ENCODE measurements at places on chromosomes 4 and X.

DNA sequence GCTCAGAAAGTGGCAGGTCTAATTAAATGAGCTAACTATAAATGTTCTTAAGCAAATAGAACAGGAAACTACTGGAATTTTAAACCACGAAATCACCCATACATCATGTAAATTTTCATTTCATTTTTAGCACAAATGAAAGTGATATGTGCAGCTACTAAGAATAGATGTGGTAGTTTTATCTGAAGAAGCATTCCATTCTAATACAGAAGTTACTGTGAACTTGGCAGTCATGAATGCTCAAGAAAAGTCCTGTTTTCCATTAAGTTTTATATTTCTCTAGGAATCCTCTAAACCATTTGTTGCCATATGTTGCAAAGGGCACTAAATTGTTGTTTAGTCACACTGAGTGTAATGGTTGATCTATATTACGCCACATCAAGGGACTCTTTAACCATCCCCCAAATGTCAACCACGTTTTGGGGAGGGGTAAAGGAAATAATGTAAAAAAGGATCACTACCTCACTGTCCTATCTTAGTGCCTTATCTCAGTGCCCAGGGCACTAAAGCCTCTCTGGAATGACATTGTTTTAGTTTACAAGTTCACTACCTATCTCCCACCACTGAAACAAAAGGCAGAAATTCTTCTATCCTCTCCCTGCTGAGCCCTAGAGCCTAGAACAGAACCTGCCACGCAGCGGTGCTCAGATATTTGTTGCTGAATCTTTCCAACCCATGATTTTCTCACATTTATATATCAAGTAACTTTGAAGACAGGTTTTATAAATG lies 118.0 kb downstream of the SHISA3 start:
- DNase-seq, result no peak

- DNase-seq, result no peak
These were observed 2.6 kb downstream of the SH2D1A start for GRCh38 chrX:124348885-124349453.

GRCh38 chrX:40093586-40093985 lies 4.2 kb downstream of the BCOR start:
- DNase-seq, result no peak

GRCh38 chr4:153447175-153447905 lies 18.8 kb upstream of the TMEM131L start:
- DNase-seq, result no peak

DNA sequence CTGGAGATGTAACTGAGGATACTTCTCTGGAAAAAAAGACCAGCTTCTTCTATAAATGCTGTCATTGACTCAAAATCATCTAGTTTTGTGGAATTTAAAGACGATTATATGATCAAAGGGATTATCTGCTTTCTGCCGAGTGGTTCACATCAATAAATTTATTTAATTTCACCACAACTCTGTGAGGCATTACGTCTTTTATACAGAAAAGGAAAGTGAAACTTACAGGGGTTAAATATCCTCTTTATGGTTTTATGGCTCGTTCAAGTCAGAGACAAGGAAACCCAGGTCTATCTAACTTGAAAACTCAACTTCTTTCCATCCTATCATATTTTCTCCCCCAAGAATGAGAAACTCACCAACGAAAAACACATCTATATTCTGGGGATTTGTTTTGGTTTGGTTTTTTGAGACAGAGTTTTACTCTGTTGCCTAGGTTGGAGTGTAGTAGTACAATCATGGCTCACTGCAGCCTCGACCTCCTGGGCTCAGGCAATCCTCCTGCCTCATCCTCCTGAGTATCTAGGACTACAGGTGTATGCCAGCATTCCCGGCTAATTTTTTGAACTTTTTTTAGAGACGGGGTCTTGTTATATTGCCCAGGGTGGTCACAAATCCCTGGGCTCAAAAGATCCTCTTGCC lies 377.9 kb upstream of the EMCN start:
- no peak for DNase-seq

DNA sequence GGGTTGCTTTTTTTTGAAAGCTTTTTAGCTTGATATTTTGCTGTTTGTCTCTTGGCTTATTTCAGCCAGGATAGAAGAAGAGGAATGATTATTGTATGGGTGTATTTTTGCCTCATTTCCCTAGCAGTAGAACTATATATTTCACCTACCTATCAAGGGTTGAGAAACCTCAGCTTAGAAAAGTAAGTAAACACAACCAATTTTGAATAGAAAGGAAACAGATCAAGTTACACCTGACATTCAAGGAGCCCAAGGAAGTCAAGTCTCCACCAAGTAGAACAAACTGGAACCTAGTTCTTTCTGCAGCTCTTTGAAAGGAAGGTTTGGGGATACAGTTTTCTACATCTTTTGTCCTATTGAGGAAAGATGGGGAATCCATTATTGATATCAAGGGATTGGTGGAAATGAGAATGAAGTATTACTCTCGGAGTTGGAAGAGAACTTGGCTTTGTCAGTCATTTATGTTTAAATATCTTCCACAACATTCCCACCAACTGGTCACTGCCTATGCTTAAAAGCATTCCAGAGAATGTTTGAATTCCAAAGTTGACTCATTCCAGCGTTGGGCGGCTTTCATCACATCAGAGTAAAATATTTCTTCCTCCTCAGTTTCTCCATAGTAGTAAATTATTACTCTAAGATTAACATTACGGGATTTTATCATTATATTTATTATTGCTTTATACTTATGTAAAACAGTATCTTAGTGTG lies 207.8 kb upstream of the CNKSR2 start:
- DNase-seq, result no peak

- DNase-seq, result no peak
These were observed 73.6 kb upstream of the QRFPR start for GRCh38 chr4:121454251-121454979.

DNA sequence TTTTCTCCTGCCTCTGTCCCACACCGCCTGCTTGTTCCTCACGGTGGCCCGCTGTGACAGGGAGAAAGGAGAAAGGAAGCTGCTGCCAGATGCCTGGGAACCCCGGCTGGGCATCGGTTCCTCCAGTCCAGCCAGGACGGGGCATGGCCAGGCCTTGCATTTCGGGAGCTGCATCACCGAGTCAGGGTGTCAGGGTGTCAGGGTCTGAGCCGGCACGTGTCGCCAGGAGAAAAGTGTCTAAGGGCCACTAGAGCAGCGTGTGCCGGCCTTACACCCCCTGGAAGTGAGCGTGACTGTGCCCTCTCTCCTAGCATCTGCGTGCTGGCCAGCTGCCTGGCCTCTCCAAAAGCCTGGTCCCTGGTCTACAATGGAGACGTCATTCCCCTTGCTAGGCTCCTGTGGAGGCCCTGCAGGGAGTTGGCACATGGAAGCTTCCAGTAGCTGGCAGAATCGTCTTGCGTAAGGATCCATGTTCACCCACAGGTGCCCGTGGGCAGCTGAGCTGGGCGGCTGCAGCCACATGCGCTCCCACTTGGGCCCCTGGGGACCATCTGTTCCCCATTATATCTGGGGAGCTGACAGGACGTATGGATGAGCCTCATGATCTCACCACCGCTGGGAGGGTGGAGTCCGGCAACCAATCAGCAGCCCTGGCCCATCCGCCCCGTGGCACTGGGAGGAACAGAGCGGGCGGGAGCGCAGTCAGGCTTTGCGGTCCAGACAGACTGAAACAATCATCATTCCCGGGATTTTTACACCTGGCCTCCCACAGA lies 39.9 kb upstream of the HMX1 start:
- no peak for DNase-seq

DNA sequence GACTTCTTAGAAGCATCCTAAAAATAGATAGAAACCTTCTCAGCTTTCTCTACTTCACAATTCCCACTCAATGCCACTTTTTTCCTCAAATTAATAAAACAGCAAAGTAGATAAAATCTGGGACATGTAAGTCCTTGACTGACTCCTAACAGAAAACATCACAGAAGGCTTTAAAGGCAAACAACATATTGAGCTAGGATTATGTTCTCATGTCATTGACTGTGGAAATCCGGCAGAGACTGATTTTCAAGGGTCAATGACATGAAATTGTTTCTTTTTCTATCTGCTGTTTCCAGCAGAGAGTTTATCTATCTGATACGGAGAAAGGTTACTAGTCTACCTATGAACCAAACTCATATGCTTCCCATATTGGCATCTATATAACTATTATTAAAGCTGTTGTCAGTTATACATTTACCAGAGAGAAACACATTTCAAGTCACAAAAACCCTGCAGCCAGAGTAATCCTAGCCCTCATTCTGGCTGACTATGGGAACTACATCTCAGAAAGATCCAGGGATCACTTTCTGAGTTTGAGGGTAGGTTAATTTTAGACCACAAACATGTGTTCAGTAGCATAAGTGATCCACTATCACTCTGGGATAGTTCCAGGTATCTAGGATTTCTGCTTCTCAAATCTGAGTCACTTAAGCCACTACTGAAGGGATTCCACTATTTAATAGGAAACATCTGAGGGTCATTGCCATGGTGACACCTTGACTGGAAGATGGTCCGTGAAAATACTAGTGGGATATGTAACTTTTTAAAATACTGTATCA lies 147.6 kb downstream of the PPP3CA start:
- DNase-seq, result no peak

DNA sequence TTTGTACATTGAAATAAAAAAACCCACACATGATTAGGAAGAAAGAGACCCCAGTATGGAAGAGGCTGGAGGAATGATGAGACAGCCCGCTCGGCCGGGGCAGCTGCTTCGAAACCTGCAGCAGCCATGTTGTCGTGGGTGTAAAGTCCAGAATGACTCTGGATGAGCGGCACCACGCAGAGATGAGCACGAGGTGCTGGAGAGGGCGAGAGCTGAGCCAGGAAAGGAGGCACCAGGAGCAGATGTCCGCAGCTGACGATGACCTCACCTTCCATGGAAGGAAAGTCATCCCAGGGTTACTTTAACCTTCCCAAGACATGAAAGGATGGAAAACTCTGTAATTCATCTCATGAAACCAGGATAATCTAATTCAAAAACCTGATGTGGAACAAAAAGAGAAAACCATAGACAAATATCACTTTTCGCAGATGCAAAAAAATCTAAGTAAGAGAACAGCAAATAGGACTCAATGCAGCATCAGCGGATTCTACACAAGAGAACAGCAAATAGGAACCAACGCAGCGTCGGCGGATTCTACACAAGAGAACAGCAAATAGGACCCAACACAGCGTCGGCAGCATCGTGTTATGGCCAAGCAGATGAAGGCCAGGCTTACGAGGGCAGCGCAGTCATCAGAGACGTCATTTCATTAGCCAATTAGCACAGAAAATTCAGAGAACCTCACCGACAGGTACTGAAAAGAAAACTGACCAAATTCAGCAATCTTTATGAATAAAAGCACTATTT lies 25.9 kb upstream of the SPON2 start:
- DNase-seq, result no peak

- DNase-seq, result no peak
These were observed 83.8 kb upstream of the STOX2 start for GRCh38 chr4:183821076-183821853.

- DNase-seq, result no peak
These were observed 27.0 kb downstream of the EREG start for GRCh38 chr4:74391890-74392475.

DNA sequence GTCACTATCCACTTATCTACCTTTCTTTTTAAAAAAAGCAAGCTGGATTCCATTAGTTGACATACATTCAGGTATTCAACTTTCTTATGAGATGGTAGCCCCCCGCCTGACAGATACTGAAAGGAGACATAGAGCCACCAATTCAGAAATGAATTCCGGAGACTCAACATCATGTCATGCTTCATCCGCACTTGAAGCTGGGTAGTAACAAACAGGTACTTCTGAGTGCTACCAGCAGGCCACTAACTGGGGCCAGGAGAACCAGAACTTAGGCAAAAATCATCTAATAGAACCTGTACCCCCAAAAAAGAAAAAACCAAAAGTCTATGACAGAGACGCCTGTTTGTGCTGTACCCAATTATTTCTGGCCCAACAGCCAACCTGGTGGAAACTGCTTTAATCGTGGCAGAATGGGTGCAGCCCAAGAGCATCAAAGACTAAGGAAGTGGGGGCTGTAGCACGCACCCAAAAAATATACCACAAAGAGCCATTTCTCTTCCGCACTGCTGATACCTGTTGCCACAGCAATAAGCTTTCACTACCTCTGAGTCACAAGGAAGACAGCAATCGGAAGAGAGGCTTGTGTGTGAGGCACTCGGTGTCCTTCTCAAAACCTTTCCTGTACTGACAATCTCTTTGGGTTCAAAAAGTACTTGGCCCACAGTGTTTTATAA lies 84.8 kb downstream of the AFAP1 start:
- no peak for DNase-seq

GRCh38 chr4:154457471-154457870 lies 34.1 kb downstream of the DCHS2 start:
- peak; percentile 30 for DNase-seq

DNA sequence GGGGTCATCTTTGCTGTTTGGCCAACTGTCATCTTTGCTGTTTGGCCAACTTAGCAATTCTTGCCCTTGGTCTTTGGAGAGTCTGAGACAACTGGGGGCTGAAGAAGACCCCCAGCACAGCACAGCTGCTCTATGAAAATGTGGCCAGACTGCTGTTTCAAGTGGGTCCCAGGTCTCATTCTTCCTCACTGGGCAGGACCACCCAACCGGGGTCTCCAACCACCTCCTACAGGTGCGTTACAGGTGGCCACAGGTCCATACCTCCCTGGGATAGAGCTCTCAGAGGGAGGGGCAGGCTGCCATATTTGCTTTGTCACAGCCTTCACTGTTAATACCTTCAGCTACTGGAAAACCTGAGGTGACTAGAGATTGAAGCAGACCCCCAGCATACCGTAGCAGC lies 82.1 kb upstream of the TCEAL2 start:
- no peak for DNase-seq

DNA sequence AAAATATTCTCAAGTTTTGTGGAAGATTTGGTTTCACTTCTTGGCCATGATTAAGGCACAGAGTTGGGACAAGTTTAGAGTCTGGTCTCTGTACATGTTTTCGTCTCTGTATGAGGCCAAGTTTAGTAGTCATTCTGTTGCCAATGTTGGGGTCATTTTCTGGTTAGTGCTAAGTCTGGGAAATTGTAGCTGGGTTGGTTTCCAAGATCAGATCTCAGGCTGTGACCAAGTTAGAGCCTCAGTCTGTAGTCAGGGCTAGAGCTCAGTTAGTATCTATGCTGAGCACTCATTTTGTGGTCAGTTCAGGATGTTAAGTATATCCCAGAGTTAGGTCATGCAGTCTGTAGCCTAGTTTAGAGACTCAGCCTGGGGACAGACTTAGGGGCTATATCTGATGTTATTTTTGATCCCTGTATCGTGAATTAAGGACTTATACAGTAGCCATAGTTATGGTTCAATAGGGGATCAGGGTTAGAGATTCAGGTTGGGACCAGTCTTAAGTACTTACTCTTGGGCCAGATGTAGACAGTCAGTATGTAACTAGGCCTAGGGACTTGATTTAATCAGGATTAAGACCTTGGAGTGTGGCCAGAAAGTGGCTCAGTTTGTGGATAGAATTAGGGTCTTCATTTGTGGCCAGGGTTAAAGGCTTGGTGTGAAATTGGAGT lies 6.6 kb upstream of the ENOX2 start:
- DNase-seq, result no peak

- no peak for DNase-seq
These were observed 1528.3 kb upstream of the AGA start for GRCh38 chr4:178970433-178971140.

- DNase-seq, result no peak
These were observed 6.0 kb downstream of the CXCL2 start for GRCh38 chr4:74092957-74093356.

GRCh38 chrX:109635146-109635545 lies 10.2 kb upstream of the KCNE5 start:
- peak; percentile 7 for DNase-seq
